ACHN (cell line): ENCODE measurements at places on chromosomes 12 and 14.

- DNase-seq = no peak
Observed at GRCh38 chr14:104266631-104267575, 128.5 kb downstream of the KIF26A start.

- peak; percentile 12 for DNase-seq
Observed at GRCh38 chr12:48998497-48999353, 450 bp downstream of the DDN start.

DNA sequence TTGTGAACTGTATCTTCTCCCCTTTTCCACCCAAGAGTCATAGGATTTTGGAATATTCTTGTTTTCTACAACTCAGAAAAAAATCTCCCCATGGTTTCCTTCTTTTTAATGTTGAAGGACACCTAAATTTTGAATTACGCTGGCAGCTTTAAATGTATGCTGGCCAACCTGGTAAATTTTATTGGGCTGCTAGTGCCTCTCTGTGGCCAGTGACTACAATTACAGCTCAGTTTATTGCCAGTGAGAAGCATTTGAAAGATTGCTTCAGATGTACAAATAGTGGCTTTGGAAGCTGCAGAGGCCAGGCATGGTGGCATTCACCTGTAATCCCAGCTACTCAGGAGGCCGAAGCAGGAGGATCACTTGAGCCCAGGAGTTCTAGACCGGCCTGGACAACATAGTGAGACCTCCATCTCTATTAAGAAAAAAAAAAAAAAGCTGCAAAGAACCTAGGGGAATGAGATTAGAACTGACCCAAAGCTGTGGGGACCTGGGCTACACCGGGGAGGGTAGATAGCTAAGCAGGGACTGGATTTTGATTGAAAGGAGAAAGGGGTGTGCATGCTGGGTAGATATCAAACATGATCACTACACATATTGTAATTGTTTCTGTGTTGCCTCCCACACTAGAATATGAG is 7.6 kb upstream of the RAB21 start:
- DNase-seq = peak; percentile 77

GRCh38 chr12:52364901-52365489 is 2.3 kb downstream of the KRT85 start:
- no peak for DNase-seq

GRCh38 chr14:21308132-21308478 is 28.2 kb downstream of the RPGRIP1 start:
- no peak for DNase-seq

- DNase-seq = no peak
Observed at GRCh38 chr12:14362352-14362751, 3.1 kb upstream of the ATF7IP start.

- peak; percentile 80 for DNase-seq
Observed at GRCh38 chr12:20368114-20368650, at the start of gene PDE3A. PDE3A (plus strand) TSS chr12:20368537; CDS start chr12:20369285, 748 bp downstream.
